ENCODE measurements at places on chromosomes 7 and 10.

DNA sequence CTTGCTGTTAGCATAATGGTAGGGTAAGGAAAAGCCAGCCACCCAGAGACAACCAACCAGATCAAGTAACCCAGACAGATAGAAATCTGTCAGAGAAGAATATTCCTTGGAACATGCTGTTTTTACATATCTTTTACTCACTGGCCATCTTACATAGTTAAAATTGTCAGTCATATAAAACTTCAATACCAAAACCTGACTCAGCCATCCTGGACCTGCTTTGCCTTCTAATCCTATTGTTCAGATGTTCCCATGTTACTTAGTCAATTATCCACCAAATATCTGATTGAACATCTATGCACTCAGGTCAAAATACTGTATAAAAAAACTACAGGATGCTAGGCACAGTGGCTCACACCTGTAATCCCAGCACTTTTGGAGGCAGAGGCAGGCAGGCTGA is 466.5 kb upstream of the NRP1 start:
- H3K36me3 ChIP-seq = no peaks in the 10 kb centered on the region
- H3K4me3 ChIP-seq = no peak overlapping the region
- H3K27me3 ChIP-seq = no peaks in the 10 kb centered on the region
- no peak for DNase-seq

DNA sequence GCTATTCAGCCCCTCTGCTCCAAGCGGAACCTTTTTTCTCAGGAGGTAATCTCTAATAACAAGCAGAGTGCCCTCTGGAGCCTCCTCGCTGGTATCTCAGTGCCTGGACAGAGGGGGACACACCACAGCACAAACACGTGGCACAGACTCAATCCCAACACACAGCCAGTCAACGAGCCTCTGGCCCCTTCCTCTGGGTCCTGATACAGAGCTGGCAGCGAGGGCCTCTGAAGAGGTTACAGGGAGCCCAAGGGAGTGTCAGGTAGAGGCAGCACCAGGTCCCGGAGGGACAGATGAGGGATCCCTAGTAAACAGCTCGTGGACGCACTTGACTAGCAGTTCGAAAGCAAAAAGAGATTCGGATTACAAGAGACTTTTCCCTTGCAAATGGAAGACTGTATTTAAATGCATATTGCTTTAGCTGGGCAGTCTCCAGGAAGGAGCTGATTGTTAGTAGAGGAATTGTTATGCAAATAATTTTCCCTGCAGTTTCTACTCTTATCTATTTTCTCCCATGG is 14.1 kb downstream of the CXCL12 start:
- H3K27me3 ChIP-seq = no peaks in the 10 kb centered on the region
- DNase-seq = no peak
- no peak overlapping the region for H3K27ac ChIP-seq
- H3K4me1 ChIP-seq = no peaks in the 10 kb centered on the region

DNA sequence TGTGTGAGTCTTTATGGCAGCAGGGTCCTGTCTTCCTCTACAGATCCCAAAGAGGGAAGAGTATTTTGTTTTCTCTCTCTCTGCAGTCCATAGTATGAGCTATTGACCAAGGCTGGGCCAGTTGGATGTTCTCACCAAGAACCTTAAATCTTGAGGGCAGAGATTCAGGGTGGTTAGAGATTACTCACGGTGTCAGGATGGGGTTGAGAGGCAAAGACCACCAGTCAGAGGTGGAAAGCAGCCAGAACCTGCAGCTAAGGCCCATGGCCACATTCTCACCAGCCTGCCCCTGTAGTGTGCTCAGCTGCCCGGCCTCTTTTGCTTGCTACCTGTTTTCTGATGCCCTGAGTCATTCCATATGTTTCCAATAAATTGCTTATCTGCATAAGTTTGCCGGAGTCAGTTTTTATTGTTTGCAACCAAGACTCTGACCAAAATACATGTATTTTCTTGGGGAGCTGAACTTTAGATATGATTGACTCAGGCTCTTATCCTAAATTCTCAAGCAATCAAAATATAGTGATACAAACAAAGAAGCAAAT is 67.0 kb downstream of the MAP3K8 start:
- H3K27ac ChIP-seq = no peak overlapping the region
- peaks cover 5% of the 10 kb centered on the region for H3K27me3 ChIP-seq
- no peaks in the 10 kb centered on the region for H3K36me3 ChIP-seq
- DNase-seq = no peak

GRCh38 chr10:101062232-101063049 is 652 bp downstream of the KAZALD1 start:
- H3K4me1 ChIP-seq = peaks cover 24% of the 10 kb centered on the region
- peaks cover 43% of the 10 kb centered on the region for H3K27me3 ChIP-seq
- H3K27ac ChIP-seq = no peak overlapping the region
- peak overlapping the region; percentile 13 for H3K4me3 ChIP-seq

GRCh38 chr10:24239289-24240040 is 30.5 kb downstream of the KIAA1217 start:
- H3K27ac ChIP-seq = no peak overlapping the region
- no peaks in the 10 kb centered on the region for H3K4me1 ChIP-seq
- H3K36me3 ChIP-seq = no peaks in the 10 kb centered on the region
- no peak overlapping the region for H3K4me3 ChIP-seq
- DNase-seq = no peak

DNA sequence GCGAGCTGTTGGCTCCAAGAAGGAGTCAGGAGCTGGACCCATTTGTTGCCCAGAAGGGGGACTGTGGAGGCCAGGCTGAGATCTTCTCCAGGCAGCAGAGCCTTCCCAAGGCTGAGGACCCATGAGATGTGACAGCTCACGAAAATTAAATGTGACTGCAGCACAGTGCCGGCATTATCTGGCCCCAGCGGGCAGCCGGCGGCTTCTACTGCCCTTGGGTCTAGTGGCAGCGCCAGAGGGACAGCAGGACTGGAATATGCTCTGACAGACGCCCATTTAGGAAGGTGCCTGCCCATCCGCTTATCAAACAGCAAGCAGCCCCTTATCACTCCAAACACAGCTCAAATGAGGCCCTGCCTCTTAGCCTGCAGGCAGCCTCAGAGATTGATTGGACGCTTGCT is 122.9 kb upstream of the LYZL2 start:
- H3K27me3 ChIP-seq = no peaks in the 10 kb centered on the region
- H3K4me3 ChIP-seq = no peak overlapping the region
- peaks cover 50% of the 10 kb centered on the region for H3K4me1 ChIP-seq
- DNase-seq = no peak
- H3K27ac ChIP-seq = no peak overlapping the region

- no peaks in the 10 kb centered on the region for H3K4me1 ChIP-seq
- no peaks in the 10 kb centered on the region for H3K36me3 ChIP-seq
- no peak overlapping the region for H3K27ac ChIP-seq
- H3K4me3 ChIP-seq = no peak overlapping the region
These were observed 96.8 kb upstream of the PHYHIPL start for GRCh38 chr10:59079386-59080226.

- H3K4me3 ChIP-seq = no peak overlapping the region
- H3K27ac ChIP-seq = no peak overlapping the region
- no peaks in the 10 kb centered on the region for H3K36me3 ChIP-seq
- DNase-seq = no peak
- no peaks in the 10 kb centered on the region for H3K27me3 ChIP-seq
These were observed 56.3 kb upstream of the ITPRID1 start for GRCh38 chr7:31457551-31457950.

DNA sequence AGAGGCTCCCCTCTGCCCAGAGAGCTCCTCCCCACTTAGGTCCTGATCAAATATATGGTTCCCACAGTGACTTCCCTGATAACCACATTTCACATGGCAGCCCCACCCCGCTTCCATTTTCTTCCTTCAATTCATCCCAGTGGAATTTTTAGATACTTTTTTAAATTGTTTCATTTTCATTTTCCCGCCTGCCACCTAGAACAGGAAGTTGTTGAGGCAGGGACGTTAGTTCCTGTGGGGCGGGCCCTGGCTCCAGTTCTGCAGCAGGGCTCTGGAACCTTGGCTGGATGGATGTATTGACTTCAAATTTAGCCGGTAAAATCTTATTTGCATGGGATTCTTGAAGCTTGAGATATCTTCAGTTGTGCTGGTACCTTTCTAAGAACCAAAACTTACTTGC is 226.6 kb downstream of the PAXIP1 start:
- no peaks in the 10 kb centered on the region for H3K36me3 ChIP-seq
- H3K27me3 ChIP-seq = no peaks in the 10 kb centered on the region
- no peak overlapping the region for H3K4me3 ChIP-seq
- H3K4me1 ChIP-seq = peaks cover 3% of the 10 kb centered on the region

- no peaks in the 10 kb centered on the region for H3K4me1 ChIP-seq
- H3K27ac ChIP-seq = peak overlapping the region; percentile 31
- no peaks in the 10 kb centered on the region for H3K27me3 ChIP-seq
- H3K36me3 ChIP-seq = no peaks in the 10 kb centered on the region
- no peak for DNase-seq
- H3K4me3 ChIP-seq = no peak overlapping the region
These were observed 32.4 kb upstream of the PWWP2B start for GRCh38 chr10:132364594-132364970.

DNA sequence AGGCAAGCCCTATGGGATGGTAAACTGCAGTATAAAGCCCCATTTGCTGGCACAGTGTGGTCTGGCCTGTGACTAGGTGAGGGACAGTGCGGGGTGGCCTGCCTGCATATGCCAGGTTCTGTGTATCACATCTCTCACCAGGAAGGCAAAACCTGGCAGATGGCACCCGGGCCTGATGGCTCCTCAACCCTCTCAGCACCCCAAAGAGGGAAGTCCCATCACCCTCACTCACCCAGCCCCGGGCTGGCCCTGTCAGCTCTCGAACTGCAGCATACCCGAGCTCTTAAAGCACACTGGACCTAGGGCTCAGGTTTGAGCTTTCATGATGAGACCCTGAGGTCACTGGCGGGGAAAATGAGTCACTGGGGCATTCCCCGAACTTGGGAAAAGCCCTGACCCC is 130.5 kb downstream of the LHPP start:
- H3K36me3 ChIP-seq = no peaks in the 10 kb centered on the region
- DNase-seq = no peak
- no peaks in the 10 kb centered on the region for H3K27me3 ChIP-seq

- DNase-seq = no peak
- peaks cover 14% of the 10 kb centered on the region for H3K27me3 ChIP-seq
- no peak overlapping the region for H3K4me3 ChIP-seq
These were observed 155.5 kb downstream of the SNX10 start for GRCh38 chr7:26447116-26447515.

DNA sequence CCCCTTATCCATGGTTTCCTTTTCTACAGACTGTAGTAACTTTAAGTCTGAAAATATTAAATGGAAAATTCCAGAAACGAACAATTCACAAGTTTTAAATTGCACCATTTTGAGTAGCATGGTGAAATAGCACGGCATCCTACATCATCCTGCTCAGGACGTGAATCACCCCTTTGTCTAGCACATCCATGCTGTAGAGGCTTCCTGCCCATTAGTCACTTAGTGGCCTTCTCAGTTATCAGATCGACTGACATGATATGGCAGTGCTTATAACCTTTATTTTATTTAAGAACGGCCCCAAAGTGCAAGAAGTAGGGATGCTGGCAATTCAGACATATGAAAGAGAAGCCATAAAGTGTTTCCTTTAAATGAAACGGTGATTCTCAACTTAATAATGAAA is 82.7 kb downstream of the CPXM2 start:
- H3K4me3 ChIP-seq = no peak overlapping the region
- H3K4me1 ChIP-seq = peaks cover 3% of the 10 kb centered on the region
- no peaks in the 10 kb centered on the region for H3K36me3 ChIP-seq
- H3K27ac ChIP-seq = no peak overlapping the region

DNA sequence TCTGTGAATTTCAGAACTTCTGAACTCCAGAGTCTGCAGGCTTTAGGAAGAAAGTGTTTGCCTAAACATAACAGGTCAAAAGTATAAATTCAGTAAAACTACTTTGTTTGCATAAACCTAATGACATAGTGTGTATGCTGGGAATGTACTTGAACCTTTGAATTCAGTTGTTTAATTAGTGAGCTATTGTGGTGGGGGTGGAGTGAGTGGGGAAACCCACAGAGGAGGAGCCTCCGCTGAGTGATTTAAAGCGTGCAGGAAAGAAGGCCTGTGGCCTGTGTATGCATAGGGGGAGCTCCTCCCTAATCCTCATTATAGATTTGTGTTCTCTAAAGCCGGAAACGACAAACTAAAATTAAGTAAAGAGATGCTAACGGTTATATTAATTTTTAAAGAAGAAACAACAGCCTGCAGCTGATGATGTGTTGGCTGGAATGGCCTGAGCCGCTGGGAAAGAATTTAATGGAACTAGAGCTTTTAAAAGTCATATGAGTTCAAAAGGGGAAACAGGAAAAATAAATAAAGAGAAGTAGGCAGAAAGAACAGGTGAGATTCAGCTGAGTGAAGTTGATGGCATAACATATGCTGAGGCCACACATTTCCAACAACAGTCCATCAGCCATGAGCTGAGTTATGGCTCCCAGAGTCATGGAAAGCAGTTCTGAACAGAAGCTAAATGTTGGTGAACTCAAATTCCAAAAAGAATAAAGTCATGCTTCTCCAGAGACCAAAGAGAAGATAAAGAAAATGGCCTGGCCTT is 595.0 kb downstream of the GRM8 start:
- H3K4me3 ChIP-seq = no peak overlapping the region
- no peak overlapping the region for H3K27ac ChIP-seq
- H3K36me3 ChIP-seq = no peaks in the 10 kb centered on the region
- no peaks in the 10 kb centered on the region for H3K27me3 ChIP-seq
- H3K4me1 ChIP-seq = no peaks in the 10 kb centered on the region

GRCh38 chr7:11404355-11404754 is 427.6 kb downstream of the THSD7A start:
- no peak overlapping the region for H3K4me3 ChIP-seq
- H3K36me3 ChIP-seq = no peaks in the 10 kb centered on the region
- H3K4me1 ChIP-seq = no peaks in the 10 kb centered on the region
- no peaks in the 10 kb centered on the region for H3K27me3 ChIP-seq
- DNase-seq = no peak
- no peak overlapping the region for H3K27ac ChIP-seq
